ENCODE measurements at places on chromosomes 2 and 18. TPM values are rescaled to one million over a fixed set of nuclear protein-coding genes. Genes with fewer than 3 reads are reported as not detected.

MAB21L4 gene
- total RNA-seq: not detected

DNA sequence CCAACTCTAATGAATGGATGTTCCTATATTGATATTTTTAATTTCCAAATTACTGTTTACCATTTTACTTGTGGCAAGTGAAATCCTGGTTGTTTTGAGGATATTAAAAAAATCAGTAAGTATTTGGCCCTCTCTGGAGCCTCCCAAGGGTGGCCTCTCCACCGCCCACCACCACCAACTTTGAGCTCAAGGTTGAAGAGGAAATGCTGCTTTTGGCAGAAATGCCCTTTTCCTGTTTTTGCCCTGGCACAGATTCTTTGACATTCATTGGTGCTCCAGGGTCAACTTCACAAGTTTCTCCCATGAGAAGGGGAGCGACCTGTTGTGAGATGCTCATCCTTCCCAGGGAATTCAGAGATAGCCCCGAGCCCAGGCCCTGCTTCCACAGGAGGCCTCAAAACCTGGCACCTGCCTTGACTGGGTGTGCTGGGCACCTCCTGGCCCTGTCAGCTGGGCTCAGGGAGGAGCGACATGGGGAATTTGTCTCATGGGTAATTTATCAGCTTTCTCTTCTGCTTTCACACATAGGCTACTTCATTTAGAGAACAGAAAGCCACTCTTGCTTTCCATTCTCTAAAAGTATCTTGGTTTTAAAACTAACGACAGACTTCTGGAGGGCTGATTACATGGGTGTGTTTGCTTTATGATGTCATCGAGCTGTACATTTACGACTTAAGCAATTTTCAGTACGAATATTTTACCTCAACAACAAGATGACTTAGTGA, 6.9 kb downstream of the CD8A start:
- DNase-seq: no peak

PROC gene
- not detected for total RNA-seq

GRCh38 chr2:233480490-233481202, 85.9 kb downstream of the USP40 start:
- no peak for DNase-seq

DNA sequence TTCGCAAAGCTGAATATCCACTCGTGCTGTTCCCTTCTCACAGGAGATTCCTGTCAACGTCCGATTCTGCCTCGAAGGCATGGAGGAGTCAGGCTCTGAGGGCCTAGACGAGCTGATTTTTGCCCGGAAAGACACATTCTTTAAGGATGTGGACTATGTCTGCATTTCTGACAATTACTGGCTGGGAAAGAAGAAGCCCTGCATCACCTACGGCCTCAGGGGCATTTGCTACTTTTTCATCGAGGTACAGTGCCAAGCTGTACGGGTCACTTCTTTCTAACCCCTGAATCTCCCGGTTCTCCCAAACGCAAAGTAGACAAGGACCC, 14.6 kb downstream of the CNDP2 start:
- no peak for DNase-seq

C2orf66 gene
- not detected for total RNA-seq

ZNF519 gene
- 3.8 TPM for total RNA-seq

DNA sequence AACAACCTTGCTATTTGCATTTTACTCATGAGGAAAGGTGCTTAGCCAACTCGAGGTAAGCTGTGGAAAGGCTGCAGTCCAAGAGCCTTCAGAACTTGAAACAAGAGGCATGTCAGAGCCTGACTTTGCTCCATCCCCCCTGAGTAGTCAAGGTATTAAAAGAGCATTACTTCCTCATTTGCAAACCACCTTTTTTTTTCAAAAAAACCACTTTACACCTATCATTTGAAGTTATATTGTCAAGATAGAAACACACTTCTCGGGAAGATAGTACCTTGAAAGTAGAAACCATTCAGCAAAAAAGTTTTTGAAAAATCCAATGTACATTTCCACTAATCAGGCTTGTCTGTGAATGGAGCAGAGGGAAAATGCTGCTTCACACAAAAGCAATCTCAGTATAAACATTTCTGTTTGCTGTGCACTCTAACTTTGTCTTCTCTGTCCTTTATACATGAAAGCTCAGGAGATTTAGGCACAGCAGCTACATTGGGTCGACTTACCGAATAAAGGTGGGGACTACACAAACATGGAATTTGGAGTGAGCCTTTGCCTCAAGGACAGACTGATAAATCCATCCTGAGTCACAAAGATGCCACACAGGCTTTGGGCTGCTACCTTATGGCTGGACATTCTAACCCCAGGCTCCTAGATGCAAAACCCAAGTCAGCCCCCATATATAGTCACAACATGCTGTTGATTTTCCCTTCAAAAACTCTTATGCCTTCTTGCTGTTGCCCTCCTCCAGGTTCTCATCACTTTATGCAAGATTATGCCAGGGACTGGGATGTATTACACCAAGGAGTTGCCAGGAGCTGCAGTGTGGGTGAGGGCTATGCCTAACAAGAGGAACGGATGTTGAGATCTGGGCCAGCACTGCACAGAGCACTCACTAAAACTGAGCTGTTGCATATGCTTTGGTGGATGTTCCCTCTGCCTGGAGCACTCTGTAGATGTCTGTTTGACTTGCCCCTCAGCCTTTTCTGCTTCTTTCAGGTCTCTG, 41.4 kb upstream of the EML4 start:
- DNase-seq: no peak

GRCh38 chr2:8611700-8612099, 70.2 kb upstream of the ID2 start:
- DNase-seq: no peak

GRCh38 chr2:61959381-61960293, 54.2 kb downstream of the COMMD1 start:
- DNase-seq: no peak

DNA sequence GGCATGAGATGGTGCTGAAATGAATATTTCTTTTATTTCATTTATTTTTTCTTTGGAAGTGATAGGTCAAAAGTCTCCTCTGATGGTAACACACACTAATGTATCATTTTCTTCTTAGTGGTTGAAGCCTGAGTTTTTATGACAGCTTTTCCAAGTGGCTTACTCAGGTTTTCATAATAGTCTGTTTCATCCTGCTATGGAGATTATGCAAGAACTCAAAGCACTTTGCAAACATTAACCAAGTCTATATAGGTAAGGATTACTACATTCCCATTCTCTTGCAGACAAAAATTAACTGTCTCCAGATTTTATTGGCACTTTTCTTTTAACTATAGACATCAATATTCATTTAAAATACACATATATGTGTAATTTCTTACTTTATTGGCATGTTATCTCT, 572.6 kb upstream of the GCFC2 start:
- DNase-seq: no peak

CPLX4 gene
- not detected for total RNA-seq

All from esophagus muscularis mucosa (tissue), 4 donors.